Stimulated activated CD8-positive, alpha-beta memory T cell treated with anti-CD3 and anti-CD28 coated beads, Interleukin-7, amount 100 ng/mL, for 1 hour (primary cell): ENCODE measurements at places on chromosomes 2 and 18.

DNA sequence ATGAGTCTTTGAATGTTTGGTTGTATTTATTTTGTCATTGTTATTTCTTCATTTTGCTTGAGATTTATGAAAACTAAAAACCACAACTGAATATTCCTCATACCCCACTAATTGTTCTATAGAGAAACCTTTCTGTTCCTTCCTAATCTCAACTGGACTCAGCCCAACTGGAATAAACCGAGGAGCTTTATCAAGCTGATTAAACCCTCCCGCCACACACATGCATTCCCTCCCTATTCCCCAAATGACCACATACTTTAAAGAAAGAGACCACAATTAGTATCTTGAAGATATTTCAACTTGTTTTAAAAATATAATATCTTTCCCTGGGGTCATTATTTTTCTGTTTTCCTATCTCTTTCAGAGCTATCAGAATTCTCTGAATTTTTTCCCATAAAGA is 107.5 kb downstream of the OSR1 start:
- DNase-seq = no peak

GRCh38 chr2:28558918-28559317 is 63.1 kb downstream of the PLB1 start:
- DNase-seq = no peak

GRCh38 chr2:232342635-232343565 is 35.7 kb upstream of the ALPP start:
- no peak for DNase-seq

GRCh38 chr2:159101755-159102489 is 133.5 kb downstream of the TANC1 start:
- no peak for DNase-seq

DNA sequence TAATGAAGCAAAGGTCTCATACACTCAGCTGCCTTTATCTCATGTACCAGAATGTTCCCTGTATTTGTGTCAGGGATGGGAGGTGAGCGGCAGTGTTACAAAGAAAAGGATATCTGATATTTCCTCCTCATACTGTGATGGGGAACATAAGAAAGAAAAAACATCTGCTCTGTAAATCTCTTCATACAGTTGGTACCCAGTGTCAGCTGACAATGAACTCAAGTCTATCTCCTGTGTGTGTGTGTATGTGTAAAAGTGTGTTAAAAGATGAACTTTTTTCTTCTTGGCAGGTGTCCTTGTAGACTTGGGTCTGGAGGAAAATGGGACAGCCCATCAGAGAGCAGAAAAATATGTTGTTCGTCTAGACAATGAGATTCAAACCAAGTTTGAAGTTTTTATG is 127.8 kb downstream of the ESCO1 start:
- no peak for DNase-seq

DNA sequence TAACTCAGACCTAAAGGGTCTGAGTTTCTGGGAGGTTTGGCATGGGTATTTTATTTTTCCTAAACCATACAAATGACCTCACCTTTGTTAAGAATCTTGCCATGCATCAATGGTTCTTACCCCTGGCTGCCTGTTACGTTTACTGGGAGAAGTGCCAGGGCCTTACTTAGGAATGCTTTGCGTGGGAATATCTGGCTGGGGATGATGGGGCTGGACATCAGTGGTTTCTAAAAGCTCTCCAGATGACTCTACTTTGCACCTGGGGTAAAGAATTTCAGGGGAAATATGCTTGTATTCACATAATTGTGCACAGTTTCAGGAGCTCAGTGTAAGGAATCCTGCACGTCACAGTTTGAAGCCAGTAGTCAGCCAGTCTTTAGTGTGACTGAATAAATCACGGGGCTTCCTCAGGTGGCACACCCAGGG is 18.2 kb upstream of the DAW1 start:
- DNase-seq = no peak

DNA sequence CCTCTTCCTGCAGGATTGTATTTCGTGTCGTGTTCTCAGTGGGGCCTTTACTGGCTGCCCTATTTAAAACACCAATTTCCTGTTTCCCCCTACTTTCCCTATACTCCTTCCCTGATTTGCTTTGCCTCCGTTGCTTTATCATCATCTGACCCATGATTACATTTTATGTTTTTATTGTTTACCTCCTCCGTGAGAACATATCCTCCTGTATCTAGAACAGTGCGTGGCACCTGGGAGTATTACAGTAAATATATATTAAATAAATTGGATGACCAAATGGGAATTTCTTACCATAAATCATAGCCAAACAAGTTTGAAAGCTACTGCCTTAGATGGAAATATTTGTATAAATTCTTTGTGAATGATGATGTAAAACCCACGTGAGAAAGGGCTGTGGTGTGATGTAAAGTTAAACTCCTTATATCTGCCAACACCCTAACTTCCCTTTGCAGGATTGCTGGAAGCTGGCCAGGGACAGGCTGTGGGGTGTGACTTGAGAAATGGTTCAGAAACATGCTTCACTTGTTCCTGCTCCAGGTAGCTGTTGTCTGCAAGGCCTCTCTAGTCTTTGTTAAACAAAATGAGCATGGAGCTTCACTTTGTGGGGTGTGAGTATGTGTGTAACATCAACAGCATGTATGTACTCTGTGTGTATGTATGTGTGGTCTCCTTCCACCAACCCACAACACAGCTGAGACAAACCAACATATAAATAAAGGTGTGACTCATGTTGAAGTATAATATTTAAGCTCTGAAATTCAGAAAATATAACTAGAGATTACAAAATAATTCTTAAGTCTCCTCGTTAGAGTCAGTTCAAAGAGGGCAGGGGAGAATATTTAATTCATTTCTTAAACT is 40.3 kb downstream of the LHCGR start:
- DNase-seq = no peak

DNA sequence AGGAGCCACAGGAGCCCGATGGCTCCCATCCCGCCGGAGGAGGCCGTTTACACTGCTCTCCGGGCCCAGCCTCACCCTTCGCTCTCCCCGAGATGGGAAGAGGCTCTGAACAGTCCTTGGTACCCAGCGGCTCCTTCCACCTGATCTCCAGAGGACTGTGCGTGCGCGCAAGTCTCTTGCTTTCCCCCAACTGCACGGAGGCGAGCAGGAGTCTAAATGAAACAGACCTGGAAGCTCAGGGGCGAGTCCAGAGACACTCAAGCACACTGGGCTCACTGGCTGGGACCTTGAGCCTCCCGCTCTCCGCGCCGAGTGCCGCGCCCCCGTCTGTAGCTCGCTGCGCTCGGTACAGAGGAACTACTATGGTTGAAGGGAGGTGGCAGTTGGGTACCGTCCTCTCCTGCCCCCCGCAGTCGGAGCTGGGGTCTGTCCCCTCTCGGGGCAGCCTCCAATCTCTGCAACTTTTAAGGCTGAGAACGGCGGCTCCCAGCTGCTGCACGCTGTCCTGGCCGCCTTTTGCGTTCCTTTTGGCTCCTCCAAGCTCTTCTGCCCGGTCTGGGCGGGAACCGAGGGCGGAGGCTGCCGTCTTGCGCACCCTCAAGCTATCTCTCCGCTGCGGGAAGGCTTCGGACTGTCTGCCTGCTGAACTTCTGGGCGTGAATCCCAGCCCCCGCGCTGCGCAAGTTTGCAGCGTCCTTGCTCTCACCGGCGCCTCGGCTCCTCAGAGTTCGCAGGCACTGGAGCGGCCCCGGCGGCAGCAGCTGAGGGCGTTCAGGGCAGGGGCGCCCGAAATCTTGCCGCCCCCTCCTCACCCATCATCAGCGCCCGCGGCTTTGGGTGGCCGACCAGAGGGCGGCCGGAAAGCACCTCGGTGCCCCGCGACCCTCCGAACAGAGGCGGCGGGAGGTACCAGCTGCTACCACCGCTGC is 491 bp downstream of the ALK start:
- no peak for DNase-seq

DNA sequence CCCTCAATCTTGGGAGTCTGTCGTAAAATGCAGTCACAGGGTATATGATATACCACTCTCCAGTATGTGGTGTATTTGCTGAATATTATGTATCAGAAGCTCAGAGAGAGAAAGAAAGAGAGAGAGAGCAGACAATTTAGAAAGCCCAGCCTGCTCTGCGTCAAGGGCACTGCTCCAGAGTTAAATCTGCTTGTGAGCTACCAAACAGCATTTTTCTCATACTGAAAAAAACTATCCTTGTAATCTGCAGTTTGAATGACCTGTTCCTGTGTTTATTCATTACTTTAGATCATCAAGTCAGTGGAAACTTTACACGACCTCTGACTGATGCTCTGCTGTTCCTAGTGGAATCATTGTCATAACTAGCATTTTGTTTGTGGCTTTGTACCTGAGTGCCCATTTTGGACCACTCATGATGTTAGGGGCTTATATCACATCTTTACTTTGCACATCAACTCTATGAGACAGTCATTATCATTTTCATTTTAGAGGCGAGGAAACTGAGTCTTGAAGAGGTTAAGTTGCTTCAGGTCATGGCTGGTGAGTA is 89.2 kb upstream of the PELI1 start:
- no peak for DNase-seq

DNA sequence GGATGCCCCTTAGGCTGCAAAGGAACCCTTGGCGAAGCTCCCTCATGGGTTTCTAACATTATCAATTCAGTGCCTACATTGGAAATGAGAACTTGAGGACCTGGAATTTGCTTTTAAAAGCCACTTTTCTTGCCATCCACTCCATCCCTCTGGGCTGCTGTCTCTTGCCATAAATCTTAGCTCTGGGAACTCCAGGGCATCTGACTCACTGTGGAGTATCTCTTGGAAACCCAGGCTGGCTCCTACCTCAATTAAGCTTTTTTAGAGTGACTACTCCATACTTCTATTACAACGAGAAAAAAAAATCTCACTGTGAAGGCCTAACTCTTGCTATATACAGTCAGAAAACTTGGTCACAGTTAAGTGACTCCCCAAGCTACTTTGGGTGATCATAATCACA is 227.2 kb upstream of the SETBP1 start:
- no peak for DNase-seq

GRCh38 chr2:95051626-95052025 is 26.1 kb downstream of the MAL start:
- no peak for DNase-seq
